ENCODE measurements at places on chromosomes 1 and 21.

DNA sequence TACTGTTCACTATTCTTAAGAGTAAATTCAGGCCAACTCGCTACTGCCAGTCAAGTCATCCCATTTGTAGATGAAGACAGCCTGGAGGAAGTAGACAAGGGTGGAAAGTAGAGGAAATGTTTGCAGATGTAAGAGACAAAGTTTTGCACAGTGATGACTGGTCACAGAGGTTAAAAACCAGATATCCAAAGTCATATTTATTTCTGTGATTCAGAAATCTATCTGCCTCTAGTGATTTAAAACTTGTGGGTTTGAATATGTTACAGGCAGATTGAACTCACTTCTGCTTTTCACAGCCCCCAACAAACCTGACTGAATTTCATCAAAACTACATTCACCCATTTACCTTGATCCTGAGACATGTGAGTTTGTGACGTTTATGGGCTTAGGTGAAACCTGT lies 484.7 kb upstream of the C1orf87 start:
- DNase-seq: no peak
- H3K4me1 ChIP-seq: no peaks in the 10 kb centered on the region
- H3K36me3 ChIP-seq: no peaks in the 10 kb centered on the region
- H3K4me3 ChIP-seq: no peak overlapping the region
- no peak overlapping the region for H3K27ac ChIP-seq

DNA sequence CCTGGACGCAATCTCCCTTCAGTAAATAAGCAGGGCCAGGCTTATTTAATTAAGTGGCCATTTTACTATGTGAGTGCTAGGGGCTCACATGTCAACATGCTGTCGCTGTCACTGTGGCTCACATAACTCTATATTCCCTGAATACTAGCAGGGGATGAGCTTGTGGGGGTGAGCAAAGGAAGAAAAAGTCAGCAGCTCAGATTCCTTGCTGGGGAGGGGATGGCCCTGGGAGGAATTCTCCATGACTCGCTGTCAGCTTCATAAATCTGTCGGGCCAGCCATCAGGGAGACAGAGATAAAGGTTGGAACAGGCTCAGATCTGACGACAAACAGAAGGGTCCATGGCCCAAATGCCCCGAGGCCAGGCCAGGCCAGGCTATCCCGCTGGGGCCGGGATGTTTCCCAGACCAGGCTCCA lies 26.0 kb upstream of the PLEKHG5 start:
- DNase-seq: no peak
- H3K36me3 ChIP-seq: no peaks in the 10 kb centered on the region
- no peak overlapping the region for H3K27ac ChIP-seq
- no peaks in the 10 kb centered on the region for H3K4me1 ChIP-seq
- H3K4me3 ChIP-seq: no peak overlapping the region
- no peaks in the 10 kb centered on the region for H3K27me3 ChIP-seq

DNA sequence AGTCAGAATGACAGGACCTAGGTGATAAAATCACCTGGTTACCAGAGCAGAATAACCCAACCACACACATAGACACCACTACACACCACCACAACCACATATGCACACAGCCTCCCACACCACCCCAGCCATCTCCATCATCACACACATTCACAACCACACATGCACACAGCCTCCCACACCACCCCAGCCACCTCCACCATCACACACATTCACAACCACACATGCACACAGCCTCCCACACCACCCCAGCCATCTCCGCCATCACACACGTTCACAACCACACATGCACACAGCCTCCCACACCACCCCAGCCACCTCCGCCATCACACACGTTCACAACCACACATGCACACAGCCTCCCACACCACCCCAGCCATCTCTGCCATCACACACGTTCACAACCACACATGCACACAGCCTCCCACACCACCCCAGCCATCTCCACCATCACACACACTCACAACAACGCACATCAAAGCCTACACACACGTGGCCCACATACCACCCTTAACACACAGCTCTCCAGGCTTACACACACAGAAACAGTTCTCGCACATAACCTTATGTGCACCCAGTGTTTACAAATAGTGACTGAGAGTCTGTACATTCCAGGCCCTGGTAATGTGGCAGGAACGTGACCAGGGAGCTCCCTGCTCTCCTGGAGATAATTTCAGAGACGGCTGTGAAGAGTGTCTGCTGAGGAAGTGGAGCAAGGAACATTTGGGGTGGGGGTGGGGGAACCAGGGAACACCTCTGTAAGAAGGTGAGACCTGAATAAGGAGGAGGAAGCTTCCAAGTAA lies 3.3 kb upstream of the GJB3 start:
- H3K4me3 ChIP-seq: no peak overlapping the region
- H3K4me1 ChIP-seq: peaks cover 2% of the 10 kb centered on the region
- peaks cover 27% of the 10 kb centered on the region for H3K27me3 ChIP-seq

DNA sequence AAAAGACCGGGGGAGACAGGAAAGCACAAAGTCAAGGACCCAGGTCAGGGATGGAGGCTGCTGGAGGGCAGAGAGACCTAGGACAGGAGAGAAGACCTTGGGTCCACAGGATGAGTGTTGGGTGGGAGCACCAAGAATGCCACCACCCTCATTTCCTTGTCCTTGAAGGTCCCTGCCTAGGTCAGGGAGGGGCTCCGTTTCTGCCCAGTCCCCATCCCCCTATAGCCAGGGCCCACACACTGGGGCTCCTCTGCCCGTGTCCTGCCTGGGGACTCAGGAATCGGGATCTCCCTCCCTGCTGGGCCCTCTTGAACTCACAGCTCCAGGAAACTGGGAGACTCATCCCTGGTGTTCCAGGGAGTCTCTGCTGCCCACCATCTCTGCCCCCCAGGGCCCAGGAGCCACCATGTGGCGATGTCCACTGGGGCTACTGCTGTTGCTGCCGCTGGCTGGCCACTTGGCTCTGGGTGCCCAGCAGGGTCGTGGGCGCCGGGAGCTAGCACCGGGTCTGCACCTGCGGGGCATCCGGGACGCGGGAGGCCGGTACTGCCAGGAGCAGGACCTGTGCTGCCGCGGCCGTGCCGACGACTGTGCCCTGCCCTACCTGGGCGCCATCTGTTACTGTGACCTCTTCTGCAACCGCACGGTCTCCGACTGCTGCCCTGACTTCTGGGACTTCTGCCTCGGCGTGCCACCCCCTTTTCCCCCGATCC lies 584 bp downstream of the TINAGL1 start:
- H3K4me3 ChIP-seq: no peak overlapping the region
- H3K27me3 ChIP-seq: peaks cover 11% of the 10 kb centered on the region
- H3K36me3 ChIP-seq: no peaks in the 10 kb centered on the region

Data from B cell (primary cell).